OCI-LY7 (cell line): ENCODE measurements at places on chromosomes 4 and X.

DNA sequence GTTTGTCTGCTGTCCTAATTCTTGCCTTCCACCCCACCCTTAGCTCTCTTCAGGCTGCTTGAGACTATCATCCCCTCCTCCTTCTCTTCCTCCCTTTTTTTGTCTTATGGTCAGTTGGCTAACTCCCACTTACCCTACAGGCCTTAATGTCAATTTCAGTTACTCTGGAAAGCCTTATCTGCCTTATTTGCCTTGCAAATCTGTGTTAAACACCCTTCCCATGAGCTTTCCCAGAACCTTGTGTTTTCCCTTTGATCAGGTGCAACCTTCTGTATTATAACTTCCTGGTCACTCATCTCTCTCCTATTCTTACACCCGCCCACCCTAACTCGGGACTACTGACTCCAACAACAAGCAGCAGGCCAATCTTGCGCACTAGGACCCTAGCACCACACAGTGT lies 74.8 kb downstream of the COX18 start:
- DNase-seq = no peak

GRCh38 chr4:22504922-22505321 lies 10.9 kb downstream of the ADGRA3 start:
- no peak for DNase-seq

- no peak for DNase-seq
Observed at GRCh38 chr4:76585272-76585671, 150.2 kb downstream of the SHROOM3 start.

DNA sequence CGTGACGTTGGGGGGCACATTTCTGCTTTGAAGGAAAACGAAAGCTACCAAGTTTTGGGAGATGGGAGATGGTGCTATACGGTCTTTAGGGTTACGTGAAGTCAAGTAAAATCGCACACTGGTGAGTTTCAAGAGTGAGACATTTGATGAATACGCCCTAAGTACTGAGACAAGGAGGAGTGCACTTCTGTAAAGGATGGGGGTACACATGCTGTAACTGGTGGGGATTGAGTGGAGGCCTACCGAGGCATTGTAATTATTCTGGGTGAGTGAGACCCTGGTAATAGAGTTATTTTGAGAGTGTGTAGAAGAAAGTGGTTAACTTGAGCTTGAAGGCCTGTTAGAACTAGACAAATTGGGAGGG lies 536 bp downstream of the SH3BGRL start:
- no peak for DNase-seq

DNA sequence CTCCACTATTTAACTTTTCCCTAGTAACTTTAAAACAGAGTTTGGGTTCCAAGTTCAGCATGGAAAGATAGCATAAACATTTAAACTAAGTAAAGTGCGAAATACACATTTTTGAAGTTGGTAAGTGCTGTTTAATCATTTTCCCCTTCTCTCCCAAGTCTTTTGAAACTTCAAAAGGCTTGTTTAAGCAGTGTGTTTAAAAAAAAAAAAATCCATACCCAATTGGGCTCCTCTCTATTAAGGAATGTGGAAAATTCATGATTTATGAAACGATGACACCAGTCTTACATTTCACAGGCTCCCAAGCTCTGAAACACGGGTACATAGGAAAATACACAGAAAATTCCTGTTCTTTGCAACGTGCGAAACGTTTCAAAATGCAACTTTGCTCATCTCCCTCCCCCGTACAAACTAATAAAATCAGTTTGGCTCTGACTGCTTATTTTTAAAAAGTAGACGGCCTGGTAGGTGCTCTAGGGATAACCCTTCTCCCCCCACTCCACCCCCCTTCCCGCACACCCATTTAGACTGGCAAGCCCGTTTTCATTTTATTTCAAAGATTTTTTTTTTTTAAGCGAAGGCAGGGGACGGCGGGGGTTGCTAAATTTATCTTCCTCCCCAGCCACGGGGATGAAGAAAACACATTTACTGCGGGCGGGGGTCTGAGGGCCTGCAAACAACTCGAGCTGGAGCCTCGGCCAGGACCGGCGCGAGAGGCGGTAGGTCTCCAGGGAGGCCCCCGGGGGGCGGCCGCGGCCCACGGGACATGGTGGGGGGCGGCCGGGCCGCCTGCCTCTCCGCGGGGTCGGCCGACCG lies 786 bp upstream of the ZFX start:
- peak; percentile 43 for DNase-seq

- DNase-seq = no peak
Observed at GRCh38 chrX:23821847-23822246, 38.9 kb downstream of the SAT1 start.

DNA sequence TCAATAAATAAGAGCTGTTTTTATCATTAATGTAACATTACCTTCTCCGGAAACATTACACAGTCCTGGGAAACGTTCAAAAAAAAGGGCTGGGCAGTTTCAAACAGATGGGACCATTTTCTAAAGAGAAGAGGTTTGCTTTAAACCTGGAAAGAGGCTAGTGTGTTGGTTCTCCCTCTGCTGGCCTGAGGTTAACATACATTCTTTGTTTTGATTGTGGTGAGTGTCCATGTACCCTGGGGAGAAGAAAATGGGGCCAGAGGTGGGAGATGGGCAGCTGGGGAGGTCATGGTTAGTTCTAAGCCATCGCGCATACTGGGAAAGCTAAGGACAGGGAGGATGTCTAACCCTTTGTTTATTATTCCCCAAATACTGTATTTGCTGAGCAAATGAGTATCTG lies 194.7 kb downstream of the CPEB2 start:
- no peak for DNase-seq
